ENCODE measurements at places on chromosomes 4 and X.

DNA sequence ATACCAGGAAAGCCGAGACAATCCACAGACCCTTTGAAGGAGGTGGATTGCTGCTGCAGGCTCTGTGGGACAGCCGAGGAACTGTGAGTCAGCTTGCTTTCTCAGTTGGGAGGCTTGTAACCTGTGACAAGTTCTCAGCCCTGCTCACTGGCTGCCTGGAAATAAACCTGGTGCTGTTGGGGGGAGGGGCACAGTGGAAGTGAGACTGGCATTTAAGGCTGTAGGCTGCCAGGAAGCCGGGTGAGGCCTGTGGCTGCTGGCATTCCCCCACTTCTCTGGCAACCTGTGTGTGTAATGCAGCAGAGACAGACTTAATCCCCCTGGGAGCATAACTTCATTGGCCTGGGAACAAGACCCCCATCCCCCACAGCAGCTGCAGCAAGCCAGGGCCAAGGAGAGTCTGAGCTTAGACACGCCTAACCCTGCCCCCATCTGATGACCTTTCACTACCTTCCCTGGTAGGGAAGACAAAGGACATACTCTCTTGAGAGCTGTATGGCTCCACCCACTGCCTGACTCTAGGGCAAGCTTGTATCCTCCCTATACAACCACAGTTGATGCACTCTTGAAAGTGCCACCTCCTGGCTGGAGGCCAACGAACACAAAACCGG, 64.1 kb downstream of the ALPK1 start:
- DNase-seq = no peak

- no peak for DNase-seq
Measured at GRCh38 chr4:177455561-177455970, 13.3 kb upstream of the AGA start.

DNA sequence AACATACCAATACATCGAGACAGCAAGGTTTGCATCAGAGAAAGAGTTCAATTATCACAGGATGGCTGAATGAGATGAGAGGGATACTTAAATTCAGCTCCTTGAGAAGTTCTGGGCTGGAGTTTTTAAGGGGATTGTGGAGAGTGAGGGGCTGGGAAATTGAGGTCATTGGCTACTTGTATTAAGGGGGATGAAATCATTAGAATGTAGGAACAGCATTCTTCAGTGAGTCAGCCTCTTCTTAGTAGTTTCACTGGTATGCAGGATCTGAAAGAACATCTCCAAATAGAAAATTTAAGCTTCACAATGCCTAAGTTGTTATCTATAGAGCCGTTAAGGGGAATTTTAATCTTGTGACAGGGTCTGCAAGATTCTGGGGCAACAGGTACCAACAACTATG, 211.6 kb upstream of the TAPT1 start:
- no peak for DNase-seq

GRCh38 chr4:181018913-181019312, 1224.3 kb upstream of the TENM3 start:
- DNase-seq = no peak

DNA sequence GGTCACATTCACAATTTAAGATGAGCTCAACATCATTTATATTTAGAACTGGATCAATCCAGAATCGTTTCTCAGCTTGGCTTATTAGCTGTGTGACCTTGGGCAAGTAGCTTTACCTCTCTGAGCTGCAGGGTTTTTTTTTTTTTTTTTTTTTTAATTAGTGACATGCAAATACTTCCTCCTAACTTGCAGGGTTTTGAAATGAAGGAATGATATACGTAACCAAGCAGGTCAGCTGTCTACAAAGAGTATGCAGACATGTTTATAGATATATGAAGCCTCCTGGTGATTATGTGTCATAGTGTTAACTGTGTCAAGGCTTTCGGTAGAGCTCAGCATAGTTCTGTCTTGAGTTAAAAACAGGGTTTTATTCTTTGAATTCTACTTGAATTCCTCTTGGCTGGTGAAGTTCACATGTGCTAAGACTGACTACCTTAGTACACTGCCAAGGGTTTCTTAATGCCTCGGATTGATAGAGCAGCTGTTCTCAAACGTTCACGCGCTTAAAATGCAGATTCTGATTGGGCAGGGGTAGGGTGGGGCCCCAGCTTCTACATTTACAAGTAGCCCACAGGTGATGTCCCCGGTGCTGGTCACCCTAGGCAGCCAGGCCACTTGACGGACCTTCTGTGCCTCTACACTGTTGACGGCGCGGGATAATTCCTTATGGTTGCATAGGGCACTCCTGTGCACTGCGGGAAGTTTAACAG, 654 bp upstream of the STS start:
- DNase-seq = no peak

DNA sequence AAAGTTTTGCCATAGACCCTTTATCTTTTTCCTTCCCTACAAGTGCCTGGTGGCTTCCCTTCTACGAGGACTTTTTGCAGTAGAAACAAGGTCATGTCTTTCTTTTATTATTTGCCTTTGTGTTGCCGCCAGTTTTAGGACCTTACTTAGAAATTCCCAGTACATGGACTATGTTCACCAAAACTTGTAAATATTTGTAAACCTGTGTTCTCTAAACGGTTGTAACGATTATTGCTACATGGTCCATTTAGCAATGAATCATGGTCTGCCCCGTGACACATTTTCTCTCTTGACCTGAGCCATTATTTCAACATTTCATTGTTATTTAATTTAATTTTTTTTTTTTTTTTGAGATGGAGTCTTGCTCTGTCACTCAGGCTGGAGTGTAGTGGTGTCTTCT, 110.7 kb downstream of the MFAP3L start:
- no peak for DNase-seq

- peak; percentile 59 for DNase-seq
Measured at GRCh38 chr4:108072300-108072699, 82.6 kb downstream of the HADH start.

DNA sequence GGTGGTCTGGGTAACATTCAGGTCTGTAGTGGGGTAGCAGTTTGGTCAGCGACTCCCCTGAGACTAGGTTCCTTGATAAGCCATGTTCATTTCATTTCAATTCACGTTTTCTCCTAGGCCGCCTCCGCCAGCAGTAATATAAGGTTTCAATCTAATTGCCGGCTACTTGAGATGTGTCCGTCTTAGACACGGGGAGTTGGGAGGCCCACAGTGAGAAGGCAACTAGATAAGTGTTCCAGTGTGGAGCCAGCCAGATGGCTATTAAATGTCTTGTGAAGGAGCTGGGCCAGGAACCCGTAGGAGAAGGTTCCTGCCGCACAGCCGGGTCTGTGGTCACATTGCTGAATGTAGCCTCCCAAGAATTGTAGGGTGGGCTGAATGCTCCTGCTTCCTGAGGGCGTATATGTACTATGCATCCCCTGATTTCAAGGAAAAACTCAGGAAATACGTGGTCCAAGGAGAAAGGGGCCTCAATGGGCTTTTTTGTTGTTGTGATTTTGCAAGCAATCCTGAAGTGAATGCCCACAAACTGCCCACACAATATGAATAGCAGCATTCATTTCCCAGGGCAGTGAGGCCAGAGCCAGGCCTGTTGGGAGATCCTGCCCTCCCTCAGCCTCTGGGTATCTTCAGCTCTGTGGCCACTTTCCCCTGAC, 220.6 kb upstream of the RPL34 start:
- no peak for DNase-seq

DNA sequence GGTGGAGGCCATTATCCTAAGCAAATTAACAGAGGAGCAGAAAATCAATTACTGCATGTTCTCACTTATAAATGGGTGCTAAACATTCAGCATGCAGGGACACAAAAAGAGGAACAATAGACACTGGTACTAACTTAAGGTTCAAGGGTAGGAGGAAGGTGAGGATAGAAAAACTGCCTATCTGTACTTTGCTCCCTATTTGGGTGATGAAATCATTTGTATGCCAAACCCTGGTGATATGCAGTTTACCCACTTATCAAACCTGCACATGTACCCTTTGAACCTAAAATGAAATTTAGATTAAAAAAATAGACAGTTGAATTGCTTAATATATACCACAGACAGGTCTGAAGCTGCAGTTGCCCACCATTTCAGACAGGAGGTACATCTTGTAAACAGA, 143.3 kb upstream of the KLHL4 start:
- no peak for DNase-seq

GRCh38 chrX:70434914-70435586, 9.6 kb upstream of the DLG3 start:
- no peak for DNase-seq

DNA sequence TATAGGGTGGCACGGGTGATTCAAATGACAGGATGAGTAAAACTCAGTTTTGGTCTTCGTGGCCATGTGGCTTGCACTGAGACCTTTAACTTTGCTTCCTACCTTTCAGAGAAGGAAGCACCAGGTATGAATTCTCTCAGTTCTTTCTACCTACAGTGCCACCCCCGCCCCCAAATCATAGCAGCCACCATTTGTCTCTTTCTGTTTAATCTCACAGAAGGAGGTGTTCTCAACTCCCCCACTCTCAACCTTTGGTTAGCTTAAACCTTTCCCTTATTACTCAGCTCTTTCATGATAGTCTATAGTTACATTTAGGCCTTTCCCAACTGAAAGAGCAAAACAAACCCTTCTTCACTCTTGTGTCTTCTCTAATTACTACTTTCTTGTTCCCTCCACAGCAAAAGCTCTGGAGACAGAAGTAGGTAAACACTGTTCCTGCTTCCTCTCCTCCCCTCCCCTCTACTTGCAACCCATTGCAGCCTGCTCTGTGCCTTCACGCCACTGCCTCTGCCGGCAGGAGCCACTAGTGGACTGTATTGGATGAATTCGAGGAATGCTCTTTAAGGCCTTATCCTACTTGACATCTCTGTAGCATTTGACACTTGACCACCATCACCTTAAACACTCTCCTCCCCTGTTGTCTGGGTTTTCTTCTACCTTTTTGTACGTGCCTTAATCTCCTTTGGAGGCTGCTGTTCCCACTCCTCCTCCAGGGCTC, 123.7 kb downstream of the AFF1 start:
- no peak for DNase-seq

GRCh38 chr4:2135083-2135482, 76.0 kb downstream of the NAT8L start:
- DNase-seq = no peak

DNA sequence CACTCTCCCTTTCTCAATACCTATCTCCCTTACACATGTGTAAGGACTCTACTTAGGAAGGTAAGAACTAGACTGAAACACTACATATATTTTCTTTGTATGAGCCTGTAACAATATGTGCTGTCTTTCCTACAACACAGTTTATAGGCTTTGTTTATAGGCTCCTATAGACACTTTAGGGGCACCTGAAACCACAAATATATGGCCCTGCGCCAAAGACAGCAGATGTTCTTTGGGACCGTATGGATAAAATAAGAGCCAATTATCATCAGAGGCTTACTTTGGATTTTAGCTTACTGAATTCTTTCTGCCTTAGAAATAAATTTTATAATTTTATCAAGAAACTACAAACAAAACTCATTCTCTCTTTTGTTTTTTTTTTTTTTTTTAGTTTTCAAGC, 16.6 kb upstream of the CXCL3 start:
- DNase-seq = no peak

DNA sequence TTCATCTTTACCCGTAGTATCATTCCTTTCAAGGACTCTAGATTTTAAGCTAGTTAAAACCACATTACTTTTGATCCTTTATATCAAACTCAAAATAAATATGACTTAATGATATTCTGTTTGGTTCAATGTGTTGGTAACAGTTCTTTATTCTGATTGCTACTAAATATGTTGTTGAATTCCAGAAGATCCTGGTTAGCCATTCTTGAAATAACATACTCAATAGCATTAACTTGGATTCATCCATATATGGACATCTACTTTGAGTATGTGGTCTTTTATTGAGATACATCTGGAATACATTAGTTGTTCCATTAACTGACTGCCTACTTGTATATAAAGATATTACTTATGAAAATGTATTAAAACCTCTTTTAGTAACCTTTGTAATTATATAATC, 27.5 kb upstream of the PCDH18 start:
- DNase-seq = no peak

DNA sequence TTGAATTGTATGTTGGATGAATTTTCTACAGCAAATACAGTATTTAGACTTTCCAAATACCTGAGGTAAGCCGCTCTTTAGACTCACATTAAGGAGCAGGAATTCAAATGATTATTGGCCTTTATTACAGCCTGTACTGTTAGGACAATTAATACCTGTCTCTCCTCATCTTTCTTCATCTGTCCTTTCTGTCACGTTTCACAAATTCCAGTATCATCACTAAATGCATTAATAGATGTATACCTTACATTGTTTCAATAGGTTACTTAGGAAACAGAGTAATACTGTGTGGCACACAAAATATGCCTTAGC, 1.2 kb downstream of the FAM241A start:
- DNase-seq = no peak

DNA sequence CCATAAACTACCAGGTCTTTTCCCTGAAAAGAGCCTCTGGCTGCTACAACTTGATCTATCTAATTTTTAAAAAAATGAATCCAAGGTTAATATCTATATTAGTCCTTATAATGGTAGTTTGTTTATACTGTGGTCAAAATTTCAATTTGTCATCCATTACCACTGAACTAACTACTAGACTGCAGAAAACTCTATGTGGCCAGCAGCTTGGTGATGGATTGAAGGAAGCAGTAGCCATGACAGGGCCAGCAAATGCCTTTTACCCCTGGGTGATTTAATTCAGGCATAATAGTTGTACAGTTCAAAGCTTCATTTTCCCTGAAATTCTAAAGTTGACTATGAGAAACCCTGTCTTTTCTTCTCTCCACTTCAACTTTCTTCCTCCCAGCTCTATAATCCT, 30.4 kb upstream of the PPARGC1A start:
- no peak for DNase-seq

- no peak for DNase-seq
Measured at GRCh38 chr4:76830964-76831703, 66.8 kb downstream of the SOWAHB start.

DNA sequence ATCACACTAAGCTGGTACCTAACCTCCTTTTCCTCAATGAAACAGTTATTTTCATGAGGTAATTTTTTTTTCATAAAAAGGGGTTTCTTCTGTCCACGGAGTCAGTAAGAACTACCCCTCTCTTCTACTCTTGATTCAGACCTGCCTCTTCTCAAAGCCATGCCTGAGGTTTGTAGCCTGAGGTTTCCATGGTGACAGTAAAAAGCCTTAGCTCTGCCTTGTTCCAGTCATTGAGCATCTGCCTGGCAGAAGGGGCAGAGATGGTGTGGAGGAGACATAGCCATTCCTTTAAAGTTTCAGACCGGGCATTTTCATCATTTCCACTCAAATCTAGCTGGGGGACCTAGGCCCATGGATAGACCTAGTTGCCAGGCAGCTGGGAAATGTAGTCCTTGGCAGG, 135.5 kb downstream of the REPS2 start:
- no peak for DNase-seq

DNA sequence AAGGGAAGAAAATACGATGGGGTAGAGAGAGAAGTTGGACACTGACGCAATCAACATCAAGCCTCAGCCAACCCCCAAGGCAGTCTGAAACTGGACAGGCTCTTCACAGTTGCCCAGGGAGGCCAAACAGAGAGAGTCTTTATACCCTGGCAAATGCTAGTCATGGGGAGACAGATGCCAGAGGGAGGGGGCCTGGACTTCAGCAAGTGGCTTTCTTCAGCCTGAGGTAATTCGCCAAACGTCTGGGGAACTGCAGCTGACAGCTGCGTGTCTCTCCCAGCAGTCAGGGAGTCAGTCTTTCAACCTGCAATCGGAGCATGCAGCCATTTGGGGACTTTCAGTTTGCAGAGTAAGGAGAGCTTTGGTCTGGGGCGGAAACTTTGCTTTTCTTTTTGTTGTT, 521.6 kb downstream of the TRIML1 start:
- no peak for DNase-seq
